Esophagus squamous epithelium (tissue), 5 donors: ENCODE measurements at places on chromosomes 3 and 15.

DNA sequence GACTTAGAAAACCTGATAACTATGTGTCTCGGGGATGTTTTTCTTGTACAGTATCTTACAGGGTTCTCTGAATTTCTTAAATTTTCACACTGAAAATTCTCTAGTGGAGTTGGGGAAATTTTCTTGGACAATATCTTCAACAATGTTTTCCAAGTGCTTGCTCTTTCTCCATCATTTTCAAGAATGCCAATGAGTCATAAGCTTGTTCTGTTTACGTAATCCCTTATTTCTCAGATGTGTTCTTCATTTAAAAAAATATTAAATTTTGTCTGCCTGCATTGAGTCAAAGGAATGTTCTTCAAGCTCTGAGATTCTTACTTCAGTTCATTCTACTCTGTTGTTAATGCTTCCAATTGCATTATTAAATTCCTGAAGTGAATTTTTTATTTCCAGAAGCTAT, 21.9 kb upstream of the PLSCR2 start:
- no peak for DNase-seq

- DNase-seq: no peak
These were observed 53.2 kb upstream of the PPARG start for GRCh38 chr3:12235691-12236090.

DNA sequence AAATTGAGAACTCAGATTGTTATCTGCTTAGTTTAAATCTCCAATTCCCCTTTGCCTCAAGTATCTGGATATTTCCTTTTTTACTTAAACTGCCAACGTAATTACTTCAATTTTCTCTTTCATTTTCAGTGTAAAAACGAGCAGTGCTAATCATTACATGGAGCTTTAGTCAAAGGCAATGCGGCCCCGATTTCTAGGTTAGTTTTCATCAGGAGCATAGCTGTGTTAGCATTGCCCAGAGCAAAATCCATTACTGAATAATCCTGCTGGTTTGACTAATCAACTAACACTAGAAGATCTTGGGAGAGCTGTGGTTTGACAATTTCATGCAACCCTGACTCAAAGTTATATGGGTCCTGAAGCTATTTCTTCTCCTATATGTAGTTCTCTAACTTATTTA, 46.2 kb downstream of the ZPLD1 start:
- DNase-seq: no peak

GRCh38 chr3:23129117-23129516, 74.0 kb upstream of the UBE2E2 start:
- DNase-seq: no peak

DNA sequence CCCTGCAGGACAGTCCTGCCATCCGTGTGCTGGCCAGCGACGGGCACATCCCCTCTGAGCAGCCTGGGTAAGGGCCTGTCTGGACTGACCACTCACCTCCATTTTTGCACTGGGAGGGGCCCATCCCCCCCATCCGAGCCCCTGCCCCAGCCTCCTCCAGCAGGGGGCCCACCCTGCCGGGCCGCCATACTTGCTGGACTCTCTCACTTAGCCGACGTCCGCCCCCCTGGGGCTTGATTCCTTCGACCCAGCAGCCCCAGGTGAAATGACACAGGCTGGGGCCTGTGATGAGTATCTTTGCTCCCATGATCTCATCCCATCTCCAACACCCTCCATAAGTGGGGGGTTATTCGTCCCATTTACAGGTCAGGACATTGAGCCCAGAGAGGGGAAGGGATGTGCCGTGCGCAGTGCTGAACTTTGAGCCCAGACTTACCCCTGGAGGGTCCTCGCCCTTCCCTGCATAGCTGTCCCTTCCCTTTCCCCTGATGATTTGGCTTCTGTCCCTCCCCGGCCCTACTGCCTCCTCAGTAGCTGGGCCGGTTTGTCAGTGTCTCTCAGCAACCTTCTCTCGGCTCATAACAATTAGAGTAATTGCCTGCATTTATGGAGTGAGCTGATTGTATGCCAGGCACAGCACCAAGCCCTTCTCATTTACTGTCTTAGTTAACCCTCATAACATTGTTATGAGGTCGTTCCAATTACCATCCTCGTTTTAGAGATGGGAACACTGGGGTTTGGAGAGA, 4.2 kb downstream of the LMAN1L start:
- DNase-seq: no peak

- no peak for DNase-seq
These were observed 70.1 kb downstream of the CLDN11 start for GRCh38 chr3:170488802-170489201.

- DNase-seq: no peak
These were observed 167.9 kb downstream of the PDE8A start for GRCh38 chr15:85149465-85150129.

GRCh38 chr3:133979553-133979952, 50.2 kb downstream of the SLCO2A1 start:
- DNase-seq: no peak

DNA sequence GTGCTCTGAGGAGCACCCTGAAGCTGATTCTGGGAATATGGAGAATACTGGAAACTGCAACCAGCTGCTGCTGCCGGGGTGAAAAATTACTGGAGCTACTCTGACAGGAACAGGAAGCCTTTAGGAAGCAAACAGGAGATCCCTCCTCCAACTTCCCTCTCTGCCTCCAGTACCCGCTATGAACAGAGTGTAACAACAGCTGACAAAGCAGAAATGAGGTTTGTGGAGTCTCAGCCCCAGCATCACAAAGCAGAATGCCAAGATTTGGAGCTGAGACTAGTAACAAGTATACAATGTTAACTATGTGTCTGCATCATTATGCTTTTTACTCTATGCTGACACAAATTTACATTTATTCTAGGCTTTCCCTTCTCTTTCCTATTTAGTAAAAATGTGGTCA, 22.7 kb upstream of the PIAS1 start:
- no peak for DNase-seq

- no peak for DNase-seq
These were observed 36.8 kb upstream of the TSPAN3 start for GRCh38 chr15:77107531-77108355.

- no peak for DNase-seq
These were observed 1002.8 kb downstream of the NAALADL2 start for GRCh38 chr3:175861916-175862315.

DNA sequence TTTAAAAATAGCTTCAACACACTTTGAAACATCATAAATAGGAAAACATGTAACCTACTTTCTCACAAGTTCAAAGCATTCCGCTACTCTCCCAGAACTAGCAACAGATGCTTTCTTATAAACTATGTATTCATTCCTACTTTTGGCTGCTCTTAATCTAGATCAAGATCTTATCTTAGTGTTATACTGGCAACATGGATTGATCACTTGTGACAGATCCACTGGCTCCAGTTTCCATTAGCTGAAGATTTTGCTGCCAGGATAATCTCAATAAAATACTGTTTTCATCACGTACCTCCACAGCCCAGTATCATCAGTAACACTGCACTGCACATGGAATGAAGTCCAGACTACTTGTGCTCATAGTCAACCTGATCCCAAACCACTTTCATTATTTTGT, 491.7 kb upstream of the AGTR1 start:
- DNase-seq: no peak

DNA sequence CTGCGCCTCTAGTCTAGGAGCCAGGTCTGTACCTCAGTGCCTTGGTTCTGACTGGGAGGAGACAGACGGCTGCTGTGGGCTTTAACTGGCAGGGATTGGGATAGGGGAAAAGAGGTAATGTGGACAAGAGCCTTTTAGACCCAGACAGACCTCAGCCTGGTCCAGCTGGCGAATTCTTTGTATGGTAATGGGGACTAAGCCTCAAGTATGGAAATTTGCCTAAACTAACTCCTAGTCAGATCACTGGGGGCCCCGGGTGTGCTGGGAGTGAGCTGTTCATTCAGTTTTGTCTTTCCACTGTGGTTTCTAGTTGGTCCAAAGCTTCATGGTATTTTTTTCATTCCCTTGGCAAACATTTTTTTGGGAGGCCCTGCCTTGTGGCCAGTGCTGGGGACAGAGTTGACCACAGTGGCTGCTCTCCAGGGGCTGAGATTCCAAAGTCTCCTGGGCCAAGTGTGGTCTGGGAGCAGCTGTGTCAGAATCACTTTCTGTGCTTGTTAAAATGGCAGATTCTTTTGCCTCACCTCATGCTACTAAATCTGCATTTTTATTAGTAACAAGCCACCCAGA, 261.4 kb upstream of the C2CD4B start:
- DNase-seq: no peak

DNA sequence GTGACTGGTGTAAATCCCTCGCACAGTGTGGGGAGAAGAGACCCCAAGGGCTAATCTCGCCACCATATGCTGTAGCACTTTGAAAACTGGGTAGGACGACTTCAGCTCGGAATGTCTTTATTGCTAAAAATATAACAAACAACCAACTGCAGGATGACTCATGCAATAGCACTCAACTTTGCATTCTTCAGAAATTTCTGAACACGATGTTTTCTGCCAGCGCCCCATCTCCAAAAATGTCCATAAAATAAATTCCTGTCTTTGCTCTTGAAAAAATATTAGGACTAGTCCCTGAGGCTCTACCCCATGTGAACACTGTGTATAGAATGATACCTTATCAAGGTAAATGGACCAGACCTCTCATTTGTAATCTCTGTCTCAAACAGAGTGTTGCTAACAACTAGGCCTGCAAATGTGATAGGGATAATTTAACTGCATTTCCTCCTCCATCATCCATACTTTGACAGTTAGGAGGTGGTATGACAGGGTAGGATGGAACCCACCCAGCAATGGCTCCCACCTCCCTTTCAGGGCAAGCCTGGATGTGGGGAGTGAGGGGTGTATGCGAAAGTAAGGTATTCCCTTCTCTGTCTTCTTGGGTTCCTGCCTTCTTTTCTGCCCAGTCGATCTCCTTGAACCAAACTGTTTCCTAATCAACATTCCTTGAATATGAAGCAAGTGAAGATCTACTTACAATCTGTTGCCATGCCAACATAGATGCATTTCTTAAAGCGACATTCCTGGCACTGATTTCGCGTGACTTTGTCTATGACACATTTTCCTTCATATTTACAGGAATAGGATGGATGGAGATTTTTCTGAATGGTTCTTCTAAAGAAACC, 201.1 kb downstream of the NR1D2 start:
- DNase-seq: no peak

DNA sequence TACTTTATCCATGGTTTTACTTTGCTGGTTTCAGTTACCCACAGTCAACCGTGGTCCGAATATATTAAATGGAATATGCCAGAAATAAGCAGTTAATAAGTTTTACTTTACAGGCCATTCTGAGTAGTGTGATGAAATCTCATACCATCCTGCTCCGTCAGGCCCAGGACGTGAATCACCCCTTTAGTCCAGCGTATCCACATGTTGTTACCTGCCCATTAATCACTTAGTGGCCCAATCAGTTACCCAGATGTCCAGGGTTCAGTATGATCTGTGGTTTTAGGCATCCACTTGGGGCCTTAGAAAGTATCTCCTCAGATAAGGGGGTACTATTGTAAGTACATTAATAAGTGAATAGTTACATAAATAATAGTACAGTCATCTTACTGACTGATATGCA, 88.0 kb downstream of the TTBK2 start:
- DNase-seq: no peak

GRCh38 chr15:74793135-74794028, 11.5 kb downstream of the CSK start:
- DNase-seq: no peak

DNA sequence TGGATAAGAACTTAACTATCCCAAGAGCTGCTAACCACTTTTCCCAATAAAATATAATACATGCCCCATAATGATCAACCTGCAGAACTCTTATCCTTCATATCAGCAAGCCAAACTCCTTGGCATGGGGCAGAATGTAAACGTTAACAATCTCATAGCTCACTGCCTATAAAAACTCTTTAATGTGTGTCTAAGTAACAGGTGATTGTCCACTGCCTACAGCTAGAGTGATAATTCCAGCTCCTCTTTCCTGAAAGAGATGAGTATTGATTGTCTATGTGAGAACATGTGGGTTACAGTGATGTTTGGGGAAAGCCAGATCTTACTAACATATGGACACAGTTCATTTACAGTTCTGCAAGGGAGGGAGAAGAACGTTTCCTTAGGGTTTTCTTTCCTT, 11.3 kb upstream of the GLCE start:
- no peak for DNase-seq

- DNase-seq: no peak
These were observed 222.3 kb upstream of the TMC3 start for GRCh38 chr15:81596159-81596865.

DNA sequence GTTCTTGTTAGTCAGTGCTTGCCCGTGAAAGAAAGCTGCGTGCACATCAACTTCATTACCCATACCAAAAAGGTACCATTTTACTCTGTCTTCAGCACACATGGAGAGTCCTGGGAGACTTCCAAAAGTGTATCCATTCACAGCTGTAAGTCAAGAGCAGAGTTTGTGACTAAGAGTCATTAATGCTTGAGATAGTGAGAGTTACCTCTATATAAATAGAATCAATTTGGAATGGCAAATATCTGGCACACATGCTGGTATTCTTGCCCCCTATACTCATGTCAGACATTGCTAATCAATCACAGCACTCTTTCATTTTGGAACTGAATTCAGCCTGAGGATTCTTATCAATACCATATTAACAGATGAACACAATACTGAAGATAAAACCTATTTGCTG, 14.2 kb downstream of the CP start:
- no peak for DNase-seq

DNA sequence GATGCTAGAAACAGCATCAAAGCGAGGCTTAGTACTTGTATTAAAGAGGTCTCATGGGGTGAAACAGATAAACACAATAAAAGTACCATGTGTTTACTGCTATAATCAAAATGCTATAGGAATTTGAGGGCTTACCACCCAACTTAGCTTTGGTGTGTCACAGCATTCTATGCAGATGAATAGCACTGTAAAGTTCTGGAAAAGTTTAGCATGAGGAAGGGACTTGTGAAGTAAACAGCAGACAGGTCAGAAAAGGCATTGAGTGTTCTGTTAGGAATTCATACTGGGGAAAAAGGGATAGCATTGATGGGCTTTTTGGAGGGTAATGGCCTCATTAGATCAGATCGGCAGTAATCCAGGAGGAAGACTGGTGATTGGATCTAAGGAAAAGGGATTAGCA, 505.3 kb downstream of the NLGN1 start:
- no peak for DNase-seq

DNA sequence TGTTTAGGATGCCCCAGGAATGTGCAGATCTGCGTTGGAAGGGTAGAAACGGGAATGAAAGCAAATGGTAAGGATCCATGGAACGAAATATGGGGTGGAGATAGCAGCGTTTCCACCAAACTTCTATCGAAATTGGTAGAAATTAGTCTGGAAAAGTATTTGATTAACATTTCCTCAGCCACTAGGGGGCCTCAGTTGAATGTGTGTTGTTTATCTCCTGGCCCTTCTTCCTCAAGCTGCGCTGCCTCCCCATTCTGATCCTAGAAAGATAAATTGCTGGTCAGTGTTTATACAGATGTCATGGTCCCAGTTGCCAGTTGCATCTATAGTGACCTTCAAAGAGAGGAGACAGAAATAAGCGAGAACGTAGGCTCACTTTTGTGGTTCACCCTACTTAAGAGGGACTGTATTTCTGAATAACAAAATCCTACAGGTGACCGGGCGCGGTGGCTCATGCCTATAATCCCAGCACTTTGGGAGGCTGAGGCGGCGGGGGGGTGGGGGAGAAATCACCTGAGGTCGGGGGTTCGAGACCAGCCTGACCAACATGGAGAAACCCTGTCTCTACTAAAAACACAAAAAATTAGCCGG, 457.1 kb downstream of the SQOR start:
- no peak for DNase-seq

- DNase-seq: no peak
These were observed 31.6 kb downstream of the CBLB start for GRCh38 chr3:105837143-105837740.

GRCh38 chr3:62214850-62215249, 158.5 kb downstream of the FEZF2 start:
- DNase-seq: no peak
